ENCODE measurements at places on chromosomes 1 and 21.

DNA sequence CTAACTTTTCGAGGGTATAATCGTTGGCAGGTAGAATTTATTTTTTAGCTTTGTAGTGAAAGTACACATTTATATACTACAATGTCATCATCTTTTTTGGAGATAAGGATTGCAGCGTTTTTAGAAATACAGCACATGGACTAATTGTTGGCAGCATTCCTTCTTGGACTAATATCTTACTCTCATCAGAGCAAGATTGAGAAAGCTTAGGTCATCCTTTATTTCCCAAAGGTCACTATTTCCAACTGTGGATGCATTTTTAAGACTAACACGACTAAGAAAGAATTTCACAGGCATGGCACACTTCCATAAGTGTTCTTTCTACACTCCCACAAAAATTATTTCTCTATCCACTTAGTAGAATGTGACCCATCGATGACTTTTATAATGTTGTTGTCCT lies 732.3 kb downstream of the NCAM2 start:
- DNase-seq = no peak

- no peak for DNase-seq
Measured at GRCh38 chr1:51325878-51326755, 4.2 kb downstream of the TTC39A start.

DNA sequence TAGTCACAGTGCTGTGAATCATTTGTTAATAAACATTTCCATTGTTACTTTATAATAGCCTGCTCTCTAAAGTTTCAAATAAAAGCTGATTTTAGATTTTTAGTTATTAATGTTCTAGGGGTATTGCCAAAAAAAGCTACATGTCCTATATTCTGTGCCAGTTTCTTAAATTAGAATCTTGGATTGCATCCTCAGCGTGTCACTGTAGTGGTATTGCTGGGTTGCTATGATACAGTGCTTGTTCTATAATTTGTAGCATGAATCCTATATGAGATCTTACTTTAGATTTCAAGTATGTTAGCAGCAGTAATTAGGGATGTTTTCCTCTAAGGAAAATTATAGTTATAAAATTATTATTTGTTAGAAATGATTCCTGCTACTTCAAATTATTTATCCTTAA lies 16.4 kb downstream of the PPP2R5A start:
- DNase-seq = no peak

GRCh38 chr1:156754219-156754618 lies 2.7 kb upstream of the HDGF start:
- DNase-seq = no peak

- DNase-seq = no peak
Measured at GRCh38 chr1:87842156-87842555, 513.5 kb downstream of the LMO4 start.

Data from CD4-positive, alpha-beta T cell treated with Interleukin-15 for 4 hours (primary cell).